ENCODE measurements at places on chromosomes 11 and 22.

DNA sequence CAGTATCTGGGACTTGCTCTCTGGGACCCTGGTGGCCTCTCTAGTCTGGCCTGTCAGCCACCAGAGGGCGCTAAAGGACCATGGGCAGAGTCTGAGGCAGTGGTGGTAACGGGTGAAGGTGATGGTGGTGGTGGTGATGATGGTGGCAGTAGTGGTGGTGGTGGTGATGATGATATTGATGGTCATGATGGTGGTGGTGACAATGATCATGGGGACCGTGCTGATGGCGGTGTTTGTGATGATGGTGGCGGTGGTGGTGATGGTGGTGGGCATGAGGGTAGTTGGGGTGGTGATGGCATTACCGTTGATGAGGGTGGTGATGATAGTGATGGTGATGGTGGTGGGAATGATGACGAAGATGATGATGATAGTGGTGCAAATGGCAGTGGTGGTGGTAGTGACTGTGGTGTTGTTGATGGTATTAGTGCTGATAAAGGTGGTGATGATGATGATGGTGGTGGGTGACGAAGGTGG lies 16.0 kb downstream of the TRPM5 start:
- DNase-seq = peak; percentile 52

- no peak for DNase-seq
Measured at GRCh38 chr22:29435236-29436136, 2.9 kb upstream of the RFPL1 start.

- DNase-seq = peak; percentile 19
Measured at GRCh38 chr22:19641254-19641982, 72.9 kb upstream of the SEPTIN5 start.

- DNase-seq = no peak
Measured at GRCh38 chr11:60914633-60915247, 782 bp downstream of the TMEM109 start.

- no peak for DNase-seq
Measured at GRCh38 chr11:8020244-8020597, 33.1 kb downstream of the EIF3F start.

- no peak for DNase-seq
Measured at GRCh38 chr11:86274503-86274902, 27.5 kb upstream of the HIKESHI start.

GRCh38 chr22:44616882-44617655 lies 84.9 kb upstream of the PRR5 start:
- DNase-seq = no peak

DNA sequence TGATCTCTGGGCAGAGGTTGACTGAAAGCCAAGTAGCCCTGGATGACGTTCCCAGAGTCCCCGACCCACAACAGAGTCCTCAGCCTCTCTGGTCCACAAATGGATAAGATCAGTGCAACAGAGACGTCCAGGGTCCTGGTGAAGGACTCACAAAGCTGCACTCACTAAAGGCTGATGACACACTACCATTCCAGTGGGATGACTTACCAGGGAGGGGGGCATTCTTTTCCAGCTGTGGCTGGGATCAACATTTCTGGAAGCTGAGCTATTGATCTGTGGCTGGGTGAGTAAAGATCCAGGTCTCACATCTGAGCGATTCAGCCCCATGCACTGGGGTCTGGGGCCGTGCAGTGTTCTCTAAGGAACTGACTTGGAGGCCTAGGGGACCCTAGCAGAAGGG lies 296.2 kb downstream of the NTM start:
- no peak for DNase-seq

DNA sequence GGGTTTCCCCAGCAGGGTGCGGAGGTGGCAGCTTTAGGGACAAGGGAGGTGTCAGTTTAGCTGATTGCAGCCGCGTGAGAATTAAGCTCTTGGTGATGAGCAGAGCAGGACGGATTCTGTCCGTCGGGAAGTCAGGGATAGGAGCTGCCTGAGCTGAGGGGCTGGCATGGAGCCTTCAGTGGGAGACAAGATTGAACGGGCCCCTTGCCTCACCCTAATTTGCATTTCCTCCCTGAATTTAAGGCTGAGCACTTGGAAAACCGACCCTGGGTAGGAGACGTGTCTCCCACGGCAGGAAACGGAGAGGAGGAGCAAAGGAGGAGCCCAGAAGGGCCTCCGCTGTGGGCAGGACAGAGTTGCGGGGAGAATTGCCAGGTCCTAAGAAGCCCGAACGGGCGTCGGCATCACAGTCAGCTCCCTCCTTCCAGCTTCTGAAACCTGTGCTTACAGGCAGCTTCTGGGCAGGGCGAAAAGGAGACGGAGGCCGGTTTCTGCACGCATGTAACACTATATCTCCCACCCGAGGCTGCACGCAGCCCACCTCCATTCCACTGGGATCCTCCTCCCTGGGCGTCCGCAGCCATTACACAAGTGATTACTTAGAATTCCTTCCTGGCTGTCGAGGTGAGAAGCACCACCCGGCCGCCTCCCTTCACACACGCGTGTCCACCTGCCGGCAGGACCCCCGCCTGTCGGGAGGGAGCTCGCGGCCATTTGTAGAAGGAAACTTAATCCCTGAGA lies 345.8 kb downstream of the BRD1 start:
- DNase-seq = no peak

DNA sequence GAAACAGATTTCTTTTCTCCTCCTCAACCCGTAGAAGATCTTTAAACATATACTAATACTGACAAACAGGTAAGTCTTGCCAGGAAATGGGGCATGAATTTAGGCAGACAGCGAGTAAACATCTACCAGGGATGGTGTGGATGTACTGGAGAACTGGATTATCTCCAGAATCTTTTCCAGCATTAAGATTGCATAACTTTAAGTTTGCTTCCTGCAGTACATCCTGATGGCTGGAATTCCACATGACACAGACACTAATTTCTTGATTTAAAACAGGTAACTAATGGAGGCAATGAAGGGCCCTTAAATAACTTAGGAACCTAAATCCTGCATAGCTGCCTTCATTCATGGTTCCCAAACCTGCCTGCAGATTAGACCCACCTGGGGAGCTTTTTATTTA lies 40.7 kb downstream of the JHY start:
- no peak for DNase-seq

DNA sequence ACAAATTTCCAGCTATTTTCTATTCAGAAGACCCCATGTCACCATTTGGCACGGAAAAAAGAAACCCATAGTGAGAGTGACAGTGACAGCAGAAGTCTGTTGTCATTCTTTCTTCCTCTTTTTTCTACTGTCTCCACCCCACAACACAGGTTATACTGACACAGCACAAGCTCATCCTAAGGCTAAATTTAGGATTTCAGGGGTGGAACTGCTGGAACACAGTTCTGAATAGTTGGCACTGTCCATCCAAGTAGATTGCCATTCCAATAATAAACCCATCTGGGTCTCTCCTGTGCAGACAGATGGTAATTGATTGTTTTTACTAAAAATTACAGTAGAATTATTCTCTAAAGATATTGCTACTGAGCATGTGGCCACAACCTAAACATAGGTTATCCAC lies 95.2 kb upstream of the C11orf87 start:
- DNase-seq = no peak

DNA sequence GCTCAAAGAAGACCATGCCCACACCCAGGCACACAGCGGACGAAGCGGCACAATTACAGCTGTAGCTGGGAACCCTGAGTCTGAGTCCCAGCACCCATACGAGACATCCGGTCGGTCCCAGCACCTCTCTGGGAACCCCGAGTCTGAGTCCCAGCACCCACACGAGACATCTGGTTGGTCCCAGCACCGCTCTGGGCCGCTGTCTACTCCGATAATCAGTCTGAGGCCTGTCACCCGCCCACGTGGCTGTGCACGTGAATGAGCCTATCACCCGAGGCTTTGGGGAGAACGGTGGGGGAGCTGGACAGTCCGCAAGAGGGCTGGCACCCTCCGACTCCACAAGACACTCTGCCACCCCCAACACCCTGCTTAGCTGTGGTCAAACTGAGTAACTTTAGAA lies 6.2 kb downstream of the TTLL8 start:
- no peak for DNase-seq

- no peak for DNase-seq
Measured at GRCh38 chr22:20249797-20250354, 18.2 kb downstream of the RTN4R start.

DNA sequence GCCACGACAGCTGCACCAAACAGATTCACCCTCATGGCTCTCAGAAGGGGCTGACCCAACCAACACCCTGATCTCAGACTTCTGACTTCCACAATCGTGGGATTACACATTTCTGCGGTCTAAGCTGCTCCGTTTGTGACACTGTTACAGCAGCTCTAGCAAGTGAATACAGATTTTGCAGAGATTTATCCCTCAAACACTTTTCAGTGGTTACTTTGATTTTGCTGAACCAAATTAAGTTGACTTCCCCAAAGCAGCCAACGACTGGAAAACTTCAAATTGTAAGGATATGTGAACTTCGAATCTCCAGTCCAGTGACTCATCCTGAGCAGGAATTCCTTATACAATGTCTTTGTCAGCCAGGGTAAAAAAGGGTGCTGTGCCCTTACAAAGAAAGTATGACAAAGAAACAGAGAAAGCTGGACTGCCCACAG lies 14.8 kb upstream of the INCENP start:
- no peak for DNase-seq

GRCh38 chr11:112467721-112468120 lies 207.1 kb upstream of the PLET1 start:
- DNase-seq = no peak

DNA sequence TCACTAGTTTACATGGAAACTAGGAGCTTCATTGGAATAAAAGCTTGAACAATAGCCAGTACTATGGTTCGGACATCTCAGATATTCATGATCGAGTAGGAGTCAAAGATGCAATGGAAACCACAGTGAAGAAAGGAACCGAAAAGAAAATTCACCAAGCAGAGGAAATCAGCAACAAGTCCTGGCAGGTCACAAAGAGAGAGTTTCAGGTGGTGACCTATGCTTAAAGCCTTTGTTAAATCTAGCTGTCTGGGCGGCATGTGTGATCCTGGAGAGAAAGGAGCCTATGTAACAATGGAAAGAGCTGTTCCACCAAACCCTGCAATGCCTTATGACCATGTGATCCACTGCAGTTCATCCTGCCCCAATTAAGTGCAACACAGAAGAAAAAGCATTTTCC lies 68.9 kb upstream of the POU2AF2 start:
- DNase-seq = no peak

DNA sequence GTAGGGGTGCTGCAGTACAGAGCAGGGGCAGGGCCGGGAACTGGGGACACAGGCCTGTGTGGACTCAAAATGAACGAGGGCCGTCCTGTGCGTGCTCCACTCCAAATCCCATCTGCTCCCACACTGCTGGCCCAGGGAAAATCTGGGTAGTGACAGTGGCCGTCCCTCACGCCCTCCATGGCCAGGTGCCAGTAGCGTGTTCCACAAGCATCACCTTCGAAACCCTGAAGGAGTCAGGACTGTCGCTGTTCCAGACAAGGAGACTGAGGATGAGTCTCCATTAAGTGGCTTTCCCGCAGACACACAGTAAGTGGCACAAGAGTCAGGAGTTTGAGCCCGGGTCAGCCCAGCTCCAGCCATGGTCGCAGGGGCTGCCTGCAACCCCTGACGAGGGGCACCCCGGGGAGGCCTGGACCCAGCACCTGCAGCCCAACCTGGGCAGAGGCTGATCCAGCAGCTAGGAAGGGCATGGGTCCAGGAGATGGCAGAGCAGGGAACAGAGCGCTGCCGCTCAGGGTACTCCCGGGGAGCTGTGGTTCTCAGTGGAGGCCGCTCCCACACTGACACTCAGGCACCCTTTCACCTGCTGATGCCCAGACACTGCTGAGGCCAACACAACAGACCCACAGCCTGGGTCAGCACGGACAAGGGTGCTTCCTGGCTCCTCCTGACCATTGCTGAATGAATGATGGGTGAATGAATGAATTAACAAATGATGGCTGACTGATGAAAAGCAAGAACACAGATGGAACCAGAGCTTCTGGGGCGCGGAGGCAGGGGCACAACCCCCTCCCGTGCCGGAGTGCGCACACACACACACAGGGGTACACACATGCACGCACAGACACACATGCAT lies 35.3 kb downstream of the IGF2 start:
- DNase-seq = no peak

- no peak for DNase-seq
Measured at GRCh38 chr22:42857845-42858481, 890 bp upstream of the ARFGAP3 start.

DNA sequence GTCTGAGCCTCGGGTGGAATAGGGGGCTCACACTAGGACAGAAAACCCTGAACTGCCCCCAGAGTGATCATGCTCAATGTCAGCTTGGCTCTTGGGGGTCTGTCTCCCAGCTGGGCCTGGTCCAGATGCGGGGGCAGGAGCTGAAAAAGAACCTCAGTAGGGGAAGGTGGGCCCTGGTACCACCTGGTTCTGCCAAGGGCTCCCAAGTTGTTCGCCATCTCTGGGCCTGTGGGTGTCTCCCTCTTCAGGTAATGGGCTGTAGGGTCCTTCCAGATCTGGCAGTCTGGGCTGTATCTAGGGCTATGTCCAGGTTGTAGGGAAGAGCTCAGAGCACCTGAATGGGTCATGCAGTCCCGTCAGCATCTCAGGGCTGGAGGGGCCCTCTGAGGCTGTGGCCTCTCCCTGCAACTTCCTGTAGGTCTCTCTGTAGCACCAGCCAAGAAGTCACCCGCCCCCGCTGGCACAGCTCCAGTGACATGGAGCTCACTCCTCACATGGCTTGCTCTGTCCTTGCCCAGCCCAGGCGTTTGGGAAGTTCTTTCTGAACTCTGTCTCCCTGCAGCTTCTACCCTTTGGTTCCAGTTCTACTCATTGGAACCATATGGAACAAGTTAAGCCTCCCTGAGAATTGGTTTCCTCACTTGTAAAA lies 33.0 kb upstream of the SOX10 start:
- DNase-seq = no peak

DNA sequence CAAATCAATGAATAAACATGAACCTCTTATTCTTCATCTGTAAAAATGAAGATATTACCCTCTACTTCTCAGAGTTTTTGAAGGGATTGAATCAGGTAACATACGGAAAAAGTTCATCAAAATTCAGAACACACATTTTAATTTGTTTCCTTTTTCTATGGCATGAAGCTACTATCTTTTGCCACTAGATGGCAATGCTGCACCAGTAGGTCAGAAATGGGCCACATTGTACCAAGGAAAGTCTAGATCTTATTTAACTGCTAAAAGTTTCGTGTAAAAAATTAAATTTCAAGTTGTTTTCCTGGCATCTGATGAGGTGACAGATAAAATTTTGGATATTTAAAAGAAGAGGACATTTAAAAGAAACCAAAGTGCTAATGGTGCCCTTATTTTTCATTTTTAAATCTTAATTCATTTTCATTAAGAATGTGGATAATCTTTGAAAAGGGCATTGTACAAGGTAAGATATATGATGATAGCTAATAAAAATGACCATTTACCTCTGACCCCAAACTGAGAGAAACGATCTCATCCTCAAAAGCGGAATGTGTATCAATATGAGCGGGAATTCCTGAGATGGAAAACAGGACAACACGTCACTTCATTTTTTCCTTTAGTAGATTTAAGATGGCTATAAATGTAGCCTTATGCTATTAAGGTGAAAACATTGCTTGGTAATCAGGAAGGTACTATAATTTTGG lies 16.1 kb downstream of the ALKBH8 start:
- DNase-seq = no peak

DNA sequence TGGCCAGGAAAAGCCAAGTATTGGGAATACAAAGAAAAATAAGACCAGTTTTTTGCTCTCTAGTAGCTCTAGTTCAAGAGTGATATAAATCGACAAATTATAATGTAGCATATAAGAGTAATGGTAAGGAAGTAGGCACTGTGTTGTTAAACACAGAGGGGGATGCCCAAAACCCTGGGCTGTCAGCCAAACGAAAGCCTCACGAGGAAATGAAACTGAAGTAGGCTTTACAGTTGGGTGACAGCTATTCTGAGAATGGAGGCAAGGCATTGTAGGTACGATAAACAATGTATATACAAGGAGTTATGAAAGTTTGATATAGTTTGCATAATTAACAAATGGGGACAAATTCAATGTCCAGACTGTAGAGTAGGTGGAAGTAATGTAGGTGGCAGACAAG lies 176.4 kb downstream of the FAM181B start:
- no peak for DNase-seq
